ENCODE measurements at places on chromosomes 7 and 10.

DNA sequence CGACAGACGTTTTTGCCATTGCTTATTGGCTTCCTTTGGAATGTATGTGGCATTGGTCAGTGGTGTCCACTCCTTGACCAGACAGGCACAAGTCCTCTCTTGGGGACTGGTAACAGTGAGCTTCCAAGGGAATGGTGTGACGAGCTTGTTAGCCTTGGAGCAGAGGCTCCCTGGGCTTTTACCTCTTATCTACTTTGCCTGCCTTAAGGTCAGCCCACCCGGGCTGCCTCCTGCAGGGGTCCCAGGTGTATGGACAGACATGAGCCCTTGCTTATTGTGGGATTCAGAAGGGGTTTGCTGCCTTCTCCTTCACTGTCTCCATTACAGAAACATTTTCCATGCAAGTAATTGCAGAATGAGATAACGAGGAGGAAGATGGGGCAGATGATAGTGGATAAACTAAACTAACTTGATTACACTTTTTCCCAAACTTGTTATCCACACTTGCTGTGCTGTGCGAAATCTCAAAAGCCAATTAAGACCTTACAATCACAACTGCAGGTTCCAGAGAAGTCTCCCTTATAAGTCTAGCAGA lies 29.7 kb downstream of the PLPP4 start:
- DNase-seq: no peak

DNA sequence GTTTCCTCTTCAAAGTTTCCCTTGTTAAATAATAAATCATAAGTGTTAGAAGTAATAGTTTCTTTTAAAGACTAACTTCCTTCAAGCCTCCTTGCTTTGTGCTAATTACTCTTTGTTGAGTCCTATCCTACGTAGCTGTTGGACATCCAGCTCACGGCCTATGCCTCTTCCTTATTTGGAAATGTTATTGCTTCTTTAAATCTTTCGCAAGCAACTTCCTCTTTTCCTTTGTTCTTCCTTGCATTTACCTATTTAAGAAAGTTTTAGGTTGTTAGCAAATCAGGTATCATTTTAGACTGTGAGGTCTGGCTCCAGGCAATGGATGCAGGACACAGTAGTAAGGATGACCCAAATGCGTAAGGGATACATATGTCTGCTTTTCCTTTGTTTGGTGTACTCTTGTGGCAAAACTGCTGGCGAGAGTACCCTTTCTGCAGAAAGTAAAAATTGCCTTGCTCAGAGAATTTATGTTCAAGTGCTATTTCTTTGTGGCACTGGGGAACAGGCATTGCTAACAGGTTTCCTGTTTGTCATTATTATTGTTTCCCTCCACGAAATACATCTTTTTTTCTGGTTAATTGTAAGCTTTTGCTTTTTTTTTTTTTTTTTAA lies 110.5 kb downstream of the DYNC2I1 start:
- no peak for DNase-seq

GRCh38 chr10:1114315-1114714 lies 58.1 kb downstream of the WDR37 start:
- no peak for DNase-seq

GRCh38 chr10:79060641-79061255 lies 8.0 kb upstream of the ZMIZ1 start:
- no peak for DNase-seq

DNA sequence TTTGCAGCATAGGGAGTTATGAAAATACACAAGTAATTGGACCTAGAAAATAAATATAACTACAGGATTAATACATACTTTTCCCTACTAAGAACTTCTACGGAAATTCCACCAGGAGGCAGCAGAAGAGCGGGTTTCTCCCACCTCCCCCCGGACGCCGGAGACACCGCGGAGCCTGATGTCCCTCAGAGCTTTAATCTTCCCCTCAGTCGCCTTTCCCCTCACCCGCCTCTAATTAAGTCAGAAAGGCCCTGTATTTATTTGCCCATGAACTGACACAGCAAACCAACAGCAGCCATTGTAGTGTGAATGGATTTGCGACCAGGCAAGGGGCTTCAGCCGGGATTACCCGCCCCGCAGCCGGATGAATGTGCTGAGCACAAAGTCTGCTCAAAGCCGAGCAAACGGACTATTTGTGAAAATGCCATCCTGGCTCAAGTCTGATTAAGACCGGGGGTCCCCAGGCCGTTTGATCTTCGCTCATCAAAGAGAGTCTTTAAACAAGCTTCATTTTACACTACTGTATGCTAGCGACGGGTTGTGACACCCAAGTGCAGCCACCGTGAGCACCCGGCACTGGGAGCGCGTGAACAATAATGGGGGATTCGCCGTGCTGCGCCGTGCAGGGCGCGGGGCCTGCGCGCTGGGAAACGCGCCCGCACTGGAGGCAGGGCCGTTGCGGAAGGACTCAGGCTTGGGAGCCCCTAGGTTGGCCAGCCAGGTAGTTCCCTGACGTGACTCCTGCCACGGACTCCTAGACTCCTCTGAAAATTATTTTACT lies 5.6 kb upstream of the DKK1 start:
- peak; percentile 79 for DNase-seq

DNA sequence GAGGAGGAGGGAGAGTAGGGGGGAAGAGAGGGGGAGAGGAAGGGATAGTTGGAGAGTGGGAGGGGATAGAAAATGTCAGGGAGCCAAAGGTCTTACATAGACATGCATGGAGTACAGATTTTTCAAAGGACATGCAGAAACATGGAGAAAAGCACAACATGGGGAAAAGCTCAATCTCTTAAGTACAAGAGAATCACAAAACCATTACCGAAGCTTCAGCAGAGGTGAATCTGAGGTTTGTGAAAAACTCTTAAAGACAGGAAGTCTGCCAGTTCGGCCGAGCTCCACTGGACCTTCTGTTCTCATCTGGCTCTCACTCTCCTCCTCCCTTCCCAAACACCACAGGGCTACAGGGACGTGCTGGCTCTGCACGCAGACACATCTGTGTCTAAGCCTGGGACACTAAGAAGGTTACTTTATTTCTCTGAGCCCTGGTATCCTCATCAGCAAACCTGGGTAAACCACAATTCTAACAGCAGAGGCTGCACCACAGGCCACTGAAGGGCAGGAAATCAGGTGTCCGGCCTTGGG lies 133.9 kb downstream of the COBL start:
- no peak for DNase-seq

DNA sequence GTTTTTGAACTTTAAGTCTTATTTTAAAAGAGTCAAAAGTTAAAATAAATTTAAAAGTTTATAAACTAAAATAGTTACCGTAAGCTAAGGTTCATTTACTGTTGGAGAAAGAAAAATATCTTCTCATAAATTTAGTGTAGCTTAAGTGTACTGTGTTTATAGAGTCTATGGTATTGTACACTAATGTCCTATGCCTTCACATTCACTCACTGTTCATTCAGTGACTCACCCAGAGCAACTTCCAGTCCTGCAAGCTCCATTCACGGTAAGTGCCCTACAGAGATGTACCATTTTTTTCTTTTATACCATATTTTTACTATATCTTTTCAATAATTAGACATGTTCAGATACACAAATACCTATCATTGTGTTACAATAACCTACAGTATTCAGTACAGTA lies 97.6 kb downstream of the PTN start:
- DNase-seq: peak; percentile 7

DNA sequence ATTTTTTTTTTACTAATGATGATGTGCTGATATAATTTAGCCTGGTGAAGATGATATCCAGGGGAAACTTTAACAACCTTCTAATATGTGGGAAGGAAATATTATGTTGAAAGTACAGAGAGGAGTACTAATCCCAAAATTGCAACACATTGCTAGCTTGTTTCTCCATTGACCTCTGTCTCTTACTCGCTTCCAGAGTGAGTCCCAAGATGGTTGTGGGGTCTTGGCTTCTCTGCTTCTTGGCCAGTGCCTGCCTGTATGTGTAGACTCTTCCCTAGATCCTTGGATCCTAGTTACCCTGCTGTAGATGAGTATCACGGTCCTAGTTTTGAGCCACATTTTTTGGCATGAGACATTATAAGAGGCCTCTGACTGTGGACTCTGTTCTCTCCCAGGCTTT lies 17.5 kb downstream of the BMPER start:
- no peak for DNase-seq

GRCh38 chr10:61821153-61821552 lies 80.3 kb upstream of the ARID5B start:
- no peak for DNase-seq

GRCh38 chr10:62818426-62819011 lies 2.4 kb upstream of the EGR2 start:
- DNase-seq: peak; percentile 20

DNA sequence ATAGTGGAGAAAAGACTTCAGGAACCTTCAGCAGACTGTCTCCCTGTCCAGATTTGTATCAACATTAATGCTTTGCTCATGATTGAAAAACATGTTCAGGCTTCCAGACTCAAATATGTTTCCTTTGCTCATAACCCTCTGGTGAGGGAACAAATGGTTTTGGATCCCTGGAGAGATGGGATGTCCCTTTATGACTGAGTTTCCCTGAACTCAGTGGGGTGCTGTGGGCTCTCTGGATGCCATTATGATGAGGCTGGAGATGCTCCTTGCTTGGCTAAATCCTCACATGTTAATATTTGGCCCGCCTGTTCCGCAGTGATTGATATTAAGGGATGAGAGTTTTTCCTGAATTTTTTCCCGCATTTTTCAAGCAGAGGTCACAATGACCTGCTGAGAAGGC lies 749.4 kb downstream of the SUGCT start:
- peak; percentile 35 for DNase-seq

- no peak for DNase-seq
Measured at GRCh38 chr7:69130396-69130795, 467.9 kb upstream of the AUTS2 start.

GRCh38 chr10:72638586-72639440 lies 12.9 kb upstream of the MICU1 start:
- DNase-seq: no peak

GRCh38 chr10:26468700-26469099 lies 30.6 kb downstream of the APBB1IP start:
- no peak for DNase-seq

DNA sequence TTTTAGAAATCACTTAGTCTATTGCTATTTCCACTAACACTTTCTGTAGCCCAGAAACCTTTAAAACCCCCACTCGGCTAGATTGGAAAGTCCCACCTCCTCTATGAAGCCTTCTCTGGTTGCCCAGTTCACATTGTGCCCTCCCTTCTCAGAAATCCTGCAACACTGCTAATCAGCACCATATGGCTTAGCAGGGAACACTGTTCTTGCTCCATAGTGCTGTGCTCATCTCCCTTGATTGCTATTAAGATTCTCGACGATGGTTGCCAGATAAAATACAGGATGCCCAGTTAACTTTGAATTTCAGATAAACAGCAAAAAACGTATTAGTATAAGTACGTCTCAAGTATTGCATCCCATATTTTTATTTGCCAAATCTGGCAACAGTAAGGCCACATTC lies 40.1 kb upstream of the XPNPEP1 start:
- DNase-seq: peak; percentile 61

DNA sequence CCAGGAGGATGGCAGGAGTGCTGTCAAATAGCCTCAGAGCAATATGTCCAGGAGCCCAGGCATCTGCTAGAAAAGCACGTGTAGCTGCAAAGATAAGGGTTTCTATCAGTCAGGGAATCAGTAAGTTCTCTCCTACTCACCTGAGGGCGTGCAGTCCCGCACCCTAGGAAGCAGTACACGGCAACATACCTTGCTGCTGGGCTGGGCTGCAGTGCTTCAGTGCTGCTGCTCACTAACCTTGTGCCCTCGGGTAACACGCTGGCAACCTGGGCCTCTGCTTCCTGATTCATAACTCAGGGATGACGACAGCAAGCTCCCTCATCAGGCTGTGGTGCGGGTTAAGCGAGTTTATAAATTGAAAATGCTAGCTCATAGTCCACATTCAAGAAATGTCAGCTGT lies 29.5 kb upstream of the CCNY start:
- peak; percentile 51 for DNase-seq

DNA sequence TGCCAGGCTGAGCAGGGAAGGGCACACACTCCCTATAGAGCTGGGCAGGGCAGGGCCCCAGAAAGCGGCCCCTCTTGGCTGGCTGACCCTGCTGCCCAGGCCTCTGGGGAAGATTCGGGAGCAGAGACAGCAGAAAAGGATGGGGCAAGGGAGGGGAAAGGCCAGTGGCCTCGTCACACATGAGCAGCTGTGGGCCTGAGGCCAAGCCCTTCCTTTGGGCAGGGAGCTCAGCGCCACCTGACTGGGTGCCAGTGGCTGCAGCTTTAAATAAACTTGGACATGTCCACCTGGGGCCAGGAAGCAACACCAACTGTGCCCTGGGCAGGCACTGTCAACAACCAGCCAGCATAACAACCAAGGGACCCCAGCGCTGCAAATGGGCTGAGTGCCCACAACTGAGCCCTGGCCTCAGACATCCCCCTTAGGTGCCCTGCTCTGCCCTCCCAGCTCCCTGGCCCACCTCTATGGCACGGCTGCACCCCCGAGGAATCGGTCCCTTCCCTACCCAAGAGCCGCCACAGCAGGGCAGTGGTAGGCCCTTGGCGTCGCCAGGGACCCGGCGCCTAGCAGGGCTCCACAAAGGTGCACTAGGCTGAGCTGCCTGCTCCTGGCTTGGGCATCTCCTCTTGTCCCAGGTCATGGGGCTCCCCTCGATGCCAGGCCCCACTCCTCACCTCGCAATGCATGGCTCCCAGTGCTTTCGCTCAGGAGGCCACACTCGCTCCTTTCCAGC lies 2.6 kb downstream of the CAMK2B start:
- no peak for DNase-seq

DNA sequence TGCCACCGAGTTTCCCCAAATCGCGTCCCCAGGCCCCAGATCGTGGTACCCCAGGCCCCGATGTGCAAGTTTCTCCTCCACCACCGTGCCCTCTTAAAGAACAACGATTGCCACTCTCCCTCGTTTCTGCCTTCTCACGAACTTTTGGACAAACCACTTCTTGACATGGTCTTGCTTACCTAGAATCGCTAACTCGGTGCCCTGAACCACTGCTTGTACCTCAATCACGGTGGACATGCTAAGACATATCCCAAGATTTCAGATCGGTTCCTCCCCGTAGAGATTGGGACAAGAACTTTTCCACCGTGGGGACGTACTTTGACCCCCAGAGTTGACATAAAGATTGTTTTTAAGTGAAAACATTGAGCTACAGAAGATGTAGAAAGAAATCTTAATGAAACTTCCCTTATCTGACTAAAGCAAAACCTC lies 477 bp upstream of the ZC3HAV1 start:
- DNase-seq: no peak

DNA sequence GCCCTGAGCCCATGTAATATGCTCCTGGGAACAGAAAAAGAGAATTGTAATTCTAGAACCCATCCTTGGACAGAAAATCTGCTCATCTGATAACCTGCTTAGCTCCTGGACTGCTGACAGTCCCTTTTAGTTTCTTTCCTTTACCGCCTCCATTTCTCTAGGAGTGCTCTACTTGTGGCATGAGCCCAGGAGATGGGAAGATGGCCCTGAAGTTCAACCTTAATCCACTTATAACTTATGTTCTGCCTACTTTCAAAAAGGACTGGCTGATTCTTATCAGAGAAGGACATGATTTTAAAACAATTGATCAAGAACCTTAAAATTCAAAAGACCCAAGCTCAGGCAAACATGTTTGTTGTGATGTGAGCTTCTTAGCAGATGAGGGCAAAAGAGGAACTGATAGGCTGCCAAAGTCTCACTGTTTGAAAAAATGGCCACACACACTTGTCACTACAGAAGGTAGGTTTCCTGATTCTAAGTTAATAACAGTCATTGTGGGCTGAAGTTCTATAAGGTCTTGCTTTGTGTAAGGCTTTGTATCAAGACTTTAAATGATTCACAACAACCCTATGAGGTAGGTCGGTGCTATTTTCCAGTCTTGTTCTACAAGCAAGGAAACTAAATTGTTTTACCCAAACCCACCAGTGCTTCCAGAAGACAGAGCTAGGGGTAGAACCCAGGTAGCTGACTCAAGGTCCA lies 94.3 kb upstream of the AFAP1L2 start:
- no peak for DNase-seq

Measured in fibroblast of skin of right biceps (primary cell).